ENCODE measurements at places on chromosomes 2 and 18. TPM values are rescaled to one million over a fixed set of nuclear protein-coding genes. Genes with fewer than 3 reads are reported as not detected.

- DNase-seq: no peak
These were observed 3.0 kb upstream of the GBX2 start for GRCh38 chr2:236171181-236171679.

- no peak for DNase-seq
These were observed 60.5 kb upstream of the PELI1 start for GRCh38 chr2:64204703-64205102.

Gene AKAIN1
- not detected for polyA plus RNA-seq

GRCh38 chr2:22999951-23000350 lies 385.0 kb upstream of the KLHL29 start:
- DNase-seq: no peak

Gene SCN3A
- polyA plus RNA-seq: 5.4 TPM

GRCh38 chr18:34862561-34862960 lies 152.5 kb downstream of the DTNA start:
- no peak for DNase-seq

DNA sequence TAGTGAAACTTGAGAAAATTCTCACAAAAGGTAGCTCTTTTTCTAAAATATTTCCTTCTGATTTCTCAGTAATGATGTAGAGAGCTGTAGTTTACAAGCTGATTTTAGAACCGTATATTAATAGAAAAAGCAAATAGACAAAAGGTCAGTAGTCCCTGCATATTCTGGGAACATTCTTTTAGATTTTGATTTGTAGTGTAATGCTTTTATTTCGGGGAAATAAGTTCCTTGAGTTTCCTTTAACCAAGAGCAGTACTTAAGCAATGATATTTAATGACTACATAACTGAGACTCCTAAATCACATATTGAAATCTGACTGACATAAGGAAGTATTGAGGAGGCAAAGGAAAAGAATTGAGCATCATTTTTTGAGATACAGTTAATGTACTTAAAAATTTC lies 22.4 kb downstream of the NBEAL1 start:
- DNase-seq: no peak

Gene C2orf76
- polyA plus RNA-seq: 6.9 TPM

DNA sequence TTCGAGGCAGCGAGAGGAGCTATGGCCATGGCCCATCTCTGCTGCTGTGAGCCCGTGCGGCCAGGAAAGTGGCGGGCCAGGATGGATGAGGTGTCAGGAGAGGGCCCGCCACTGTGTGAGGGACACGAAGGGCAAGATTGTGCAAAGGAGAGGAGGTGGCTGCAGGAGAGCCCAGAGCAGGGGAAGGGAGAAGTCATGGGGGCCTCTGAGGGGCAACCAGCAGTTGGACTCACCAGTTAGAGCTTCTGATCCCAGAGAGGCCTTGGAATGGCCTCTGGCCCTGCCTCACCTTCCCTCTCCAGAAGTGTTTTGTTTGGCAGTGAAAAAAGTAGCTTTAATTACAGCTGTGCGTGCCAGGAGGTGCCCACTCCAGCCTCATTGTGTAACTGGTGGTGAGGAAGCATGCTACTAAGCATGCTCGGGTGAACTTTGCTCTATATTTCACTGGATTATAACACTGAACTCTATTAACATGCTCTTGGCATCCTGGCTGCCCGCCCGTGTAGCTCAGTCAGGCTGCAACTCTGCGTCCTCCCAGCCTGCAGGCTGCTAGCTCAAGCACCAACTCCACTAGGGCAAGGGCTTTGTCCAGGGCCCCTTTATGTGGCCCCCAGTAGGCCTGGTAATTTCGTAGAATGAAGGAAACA lies 34.2 kb downstream of the IMPA2 start:
- no peak for DNase-seq

DNA sequence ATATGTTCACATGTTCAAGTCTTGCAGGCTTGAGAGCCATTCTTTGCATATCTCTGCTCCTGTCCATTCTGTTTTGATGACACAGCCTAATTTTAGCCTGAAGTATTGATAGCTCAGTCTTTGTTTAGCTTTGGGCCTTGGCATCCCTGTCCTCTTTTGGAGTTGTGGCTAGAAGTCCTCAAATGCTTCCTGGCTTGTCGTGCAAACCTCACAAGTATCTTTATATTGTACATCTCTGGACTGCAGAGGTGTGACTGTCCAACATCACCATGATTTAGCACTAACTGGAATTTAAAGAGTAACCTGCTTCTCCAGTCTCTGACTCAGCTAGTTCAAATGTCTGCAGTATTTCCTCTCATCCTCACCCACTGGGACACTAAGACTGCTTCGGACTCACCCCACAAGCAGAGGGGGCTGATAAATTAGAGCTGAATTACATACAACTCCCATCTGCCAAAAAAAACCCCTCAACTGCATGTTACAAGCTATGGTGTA lies 11.7 kb downstream of the PFN4 start:
- DNase-seq: no peak

Gene CFAP210
- not detected for polyA plus RNA-seq

GRCh38 chr2:104794441-104794840 lies 59.5 kb upstream of the POU3F3 start:
- no peak for DNase-seq

- no peak for DNase-seq
These were observed 726.8 kb upstream of the GCFC2 start for GRCh38 chr2:76437564-76437963.

GRCh38 chr2:220043155-220043989 lies 415.9 kb downstream of the SLC4A3 start:
- no peak for DNase-seq

GRCh38 chr18:76765649-76766048 lies 56.7 kb upstream of the ZNF236 start:
- no peak for DNase-seq

Gene NAT8
- not detected for polyA plus RNA-seq

- no peak for DNase-seq
These were observed 2.0 kb downstream of the GPC1 start for GRCh38 chr2:240437551-240437860.

GRCh38 chr2:8646731-8647461 lies 35.0 kb upstream of the ID2 start:
- DNase-seq: no peak

GRCh38 chr18:10544093-10544748 lies 18.4 kb downstream of the NAPG start:
- no peak for DNase-seq

DNA sequence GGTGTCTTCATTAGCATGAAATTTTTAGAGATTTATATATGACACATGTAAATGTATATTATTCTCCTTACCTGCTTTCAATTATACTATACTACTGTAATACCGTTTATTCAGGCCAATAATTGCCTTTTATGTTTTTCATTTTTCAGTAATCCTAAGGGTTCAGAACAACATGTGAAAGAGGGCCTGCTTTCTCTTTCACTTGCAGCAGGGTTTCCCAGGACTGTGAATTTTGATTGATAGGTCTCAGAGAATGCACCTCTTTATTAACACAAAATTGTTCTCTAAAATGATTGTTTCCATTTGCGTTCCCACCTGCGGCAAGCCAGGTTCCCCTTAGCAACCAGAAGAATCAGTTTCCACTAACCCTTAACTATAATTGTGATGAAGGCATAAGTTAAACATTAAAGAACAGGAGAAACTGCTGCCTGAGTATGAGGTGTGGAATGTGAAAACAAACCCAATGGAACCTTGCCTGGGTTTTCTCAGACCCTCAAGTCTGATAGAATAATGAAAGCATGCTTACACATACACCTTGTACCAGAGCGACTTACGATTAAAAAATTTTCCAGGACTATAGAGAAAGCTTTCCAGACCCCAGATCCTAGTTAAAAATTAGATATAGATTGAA lies 1591.2 kb upstream of the LRRTM1 start:
- no peak for DNase-seq

Gene UGT1A6
- not detected for polyA plus RNA-seq

- no peak for DNase-seq
These were observed 629.9 kb upstream of the ACVR2A start for GRCh38 chr2:147214914-147215313.

Measured in B cell (primary cell).